NCI-H69 (cell line): ENCODE measurements at places on chromosomes 5 and 9.

DNA sequence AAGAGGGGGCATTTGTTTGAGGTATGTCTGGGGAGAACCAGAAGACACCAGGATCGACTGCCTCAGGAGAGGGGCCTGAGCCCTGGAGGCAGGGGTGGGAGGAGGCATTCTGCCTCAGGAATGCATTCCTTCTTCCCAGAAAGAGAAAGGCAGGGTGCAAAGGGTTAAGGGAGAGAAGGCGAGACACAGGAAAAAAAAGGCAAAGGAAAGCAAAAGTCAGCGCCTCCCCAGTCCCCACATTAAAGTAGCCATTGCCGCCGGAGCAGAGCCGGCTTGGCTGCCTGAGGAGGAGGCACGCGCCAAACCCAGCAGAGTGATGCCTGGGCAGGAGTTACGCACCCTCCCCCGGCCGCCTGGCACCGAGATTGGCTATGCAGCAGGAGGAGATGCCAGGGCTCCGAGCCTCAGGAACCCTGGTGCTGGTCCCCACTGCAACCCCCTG, 123.8 kb upstream of the PHYKPL start:
- DNase-seq = no peak

DNA sequence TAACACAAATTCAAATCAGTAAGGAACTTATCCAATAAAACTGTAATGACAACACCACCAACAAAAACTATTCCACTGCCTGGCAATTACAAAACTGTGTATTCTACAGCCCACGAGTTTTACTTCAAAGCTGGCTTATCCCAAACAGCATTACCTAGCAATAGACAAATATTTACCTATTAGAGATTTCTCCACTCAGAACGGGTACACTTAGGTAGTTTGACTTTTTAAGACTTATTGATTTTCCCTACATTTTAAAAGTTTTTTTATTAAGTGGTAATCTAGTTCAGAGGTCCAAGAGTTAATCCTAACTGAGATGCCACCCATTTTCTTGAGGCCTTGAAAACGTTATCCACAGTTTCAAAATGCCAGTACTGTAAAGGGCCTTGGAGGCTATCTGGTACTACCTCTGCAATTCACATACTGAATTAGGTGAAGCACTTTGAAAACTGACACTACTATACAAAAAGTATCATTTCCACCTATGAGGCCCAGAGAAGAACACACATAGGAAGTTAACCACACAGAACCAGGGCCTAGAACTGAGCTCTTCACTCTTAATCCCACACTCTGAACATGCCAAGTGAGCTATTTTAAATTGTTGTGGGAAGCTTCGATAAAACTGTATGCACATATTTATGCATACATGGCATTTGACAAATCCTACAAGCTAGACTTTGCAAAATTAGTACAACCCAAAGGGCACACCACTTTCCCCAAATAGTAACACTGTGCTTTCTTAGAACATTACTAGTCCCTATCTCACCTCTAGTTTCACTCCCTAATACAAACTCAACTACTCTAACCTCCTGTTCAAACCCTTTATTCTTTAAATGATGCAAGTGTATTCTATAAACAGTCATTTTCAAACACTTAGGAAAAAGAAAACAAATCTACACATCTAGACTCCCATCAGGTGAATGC, 2.1 kb downstream of the NADK2 start:
- no peak for DNase-seq

DNA sequence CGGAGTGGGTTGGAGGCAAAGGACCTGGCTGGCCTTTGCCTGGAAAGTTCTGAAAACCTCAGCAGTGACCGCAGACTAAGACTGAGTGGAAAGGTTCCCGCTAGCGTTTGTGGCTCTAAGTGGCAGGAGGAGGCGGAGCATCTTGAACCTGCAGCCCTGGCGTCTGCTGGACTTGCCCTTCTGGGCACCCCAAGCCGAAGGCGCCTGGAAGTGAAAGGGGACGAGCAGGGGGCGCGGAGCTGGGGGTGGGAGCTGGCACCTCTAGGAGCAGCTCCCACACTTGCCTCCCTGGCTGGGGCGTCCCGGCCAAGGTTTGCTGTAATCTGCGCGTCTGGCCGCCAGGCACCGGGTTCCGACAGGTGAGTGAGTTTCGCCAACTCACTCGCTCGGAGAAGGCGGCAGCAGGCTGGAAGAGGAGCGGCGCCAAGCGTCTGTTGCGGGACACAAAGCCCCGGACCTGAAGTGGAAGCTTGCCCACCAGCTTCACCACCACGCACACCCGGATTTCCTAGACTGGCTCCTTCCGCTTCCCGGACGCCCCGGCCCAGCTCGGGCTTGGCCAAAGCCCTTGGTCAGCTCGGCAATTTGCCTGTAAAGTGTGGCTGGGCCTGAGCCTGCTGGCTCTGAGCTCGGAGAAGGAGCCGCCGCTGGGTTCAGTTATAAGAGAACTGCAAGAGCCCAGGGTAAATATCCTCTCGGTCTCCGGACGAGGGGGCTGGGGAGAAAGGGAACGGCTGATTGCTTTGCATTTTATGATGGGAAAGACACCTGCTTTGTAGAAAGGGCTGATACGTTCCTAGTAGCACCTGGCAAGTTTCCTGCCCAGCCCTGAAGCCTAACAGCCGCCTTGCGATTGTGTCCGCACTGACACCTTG, at the start of gene GNA14:
Gene GNA14, minus strand, starts transcription at position 89 of the 875 bp plus-strand sequence. CDS start 529 bp downstream, outside the sequence.
- peak; percentile 70 for DNase-seq

- DNase-seq = no peak
These were observed 351 bp downstream of the TRIO start for GRCh38 chr5:14143546-14143840.

DNA sequence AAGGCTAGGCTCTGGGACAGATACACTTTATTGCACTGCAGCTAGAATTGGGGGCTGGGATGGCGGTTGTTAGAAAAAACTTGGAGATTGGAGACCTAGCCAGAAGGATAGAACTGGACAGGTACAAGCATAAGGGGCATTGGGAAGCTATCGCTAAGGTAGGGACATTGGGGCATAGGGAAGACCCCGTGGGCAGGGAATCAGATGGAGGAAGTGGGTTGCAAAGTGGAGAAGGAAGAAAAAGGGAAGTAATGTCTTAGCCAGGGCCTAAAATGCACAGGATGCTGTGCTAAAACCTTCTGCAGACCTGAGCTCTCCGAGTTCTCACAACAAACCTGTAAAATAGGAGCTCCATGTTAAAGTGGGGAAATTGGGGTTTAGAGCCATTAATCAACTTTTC, 178.2 kb downstream of the ZDHHC21 start:
- DNase-seq = no peak

GRCh38 chr9:7546261-7546660, 253.3 kb downstream of the DMAC1 start:
- DNase-seq = no peak

- peak; percentile 66 for DNase-seq
These were observed 11.2 kb downstream of the SPATA31D1 start for GRCh38 chr9:81999806-82000205.
